ENCODE measurements at places on chromosomes 6 and 20.
A peak's percentile ranks its signal among the peaks of the same experiment; 100 is the strongest.

DNA sequence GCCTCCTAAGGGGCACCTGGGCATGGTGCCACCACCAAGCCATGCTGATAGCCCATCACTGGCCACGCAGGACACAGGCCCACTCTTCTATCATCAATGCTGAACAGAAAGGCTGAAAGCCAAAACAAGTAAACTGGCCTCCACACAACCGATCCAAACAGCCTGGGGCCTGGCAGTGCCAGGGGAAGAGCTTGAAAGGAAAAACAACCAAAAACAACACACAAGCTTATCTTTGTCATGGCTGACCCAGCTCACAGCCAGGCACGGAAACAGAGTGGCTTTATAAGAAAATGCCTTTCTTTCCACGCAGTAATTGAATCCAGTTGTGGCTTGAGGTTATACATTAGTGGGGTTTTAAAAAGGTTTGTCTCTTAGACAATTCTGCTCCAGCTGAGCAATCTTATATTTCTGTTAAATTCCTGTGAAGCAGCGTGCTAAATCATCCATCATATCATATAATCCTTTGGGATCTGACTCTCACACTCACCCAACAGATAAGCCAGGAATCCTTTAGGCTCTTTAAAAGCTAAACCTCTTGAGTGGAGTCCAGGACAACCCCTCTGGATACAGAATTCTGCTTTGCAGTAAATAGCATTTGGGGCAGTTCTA is 65.4 kb upstream of the SLC22A16 start:
- DNase-seq = no peak

GRCh38 chr20:5222919-5223634 is 93.7 kb downstream of the PROKR2 start:
- DNase-seq = peak; percentile 34

DNA sequence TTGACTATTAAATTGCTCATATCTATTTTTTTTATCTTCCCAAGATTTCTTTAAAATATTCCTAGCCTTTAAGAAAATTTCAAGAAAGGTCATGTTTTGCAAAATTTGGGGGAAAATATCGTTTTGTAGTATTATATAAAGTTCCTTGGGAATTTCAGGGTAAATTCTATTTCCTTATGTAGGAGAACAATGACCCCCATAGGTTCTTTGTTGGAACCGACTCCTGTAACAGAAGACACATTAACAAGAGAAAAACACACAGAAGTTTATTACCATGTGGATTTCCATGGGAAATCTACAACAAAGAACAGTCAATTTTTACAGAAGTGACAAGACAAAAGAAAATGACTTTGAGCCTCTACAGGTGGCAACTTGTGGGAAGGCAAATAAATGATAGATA is 68.1 kb downstream of the ADGB start:
- no peak for DNase-seq

DNA sequence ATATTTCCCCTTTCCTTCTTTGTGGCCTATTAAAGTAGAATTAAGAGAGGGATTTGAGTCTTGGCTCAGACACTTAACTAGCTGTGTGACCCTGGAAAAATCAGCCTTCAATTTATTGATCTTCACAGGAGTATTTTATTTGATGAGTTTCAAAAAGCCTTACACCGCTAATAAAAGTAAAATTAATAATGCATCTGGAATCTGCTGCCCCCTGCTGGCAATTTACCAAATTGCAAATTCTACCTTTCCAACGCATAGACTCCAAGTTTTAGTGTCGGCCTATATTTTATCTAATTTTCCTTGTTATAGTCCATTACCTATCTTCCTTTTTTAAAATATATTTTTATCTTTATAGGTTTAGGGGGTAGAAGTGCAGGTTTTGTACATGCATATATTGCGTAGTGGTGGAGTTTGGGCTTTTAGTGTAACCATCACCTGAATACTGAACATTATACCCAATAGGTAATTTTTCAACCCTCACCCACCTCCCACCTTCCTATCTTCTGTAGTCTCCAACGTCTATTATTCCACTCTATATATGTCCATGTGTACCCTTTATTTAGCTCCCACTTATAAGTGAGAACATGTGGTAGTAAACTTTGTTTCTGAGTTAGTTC is 46.3 kb downstream of the GOPC start:
- peak; percentile 21 for DNase-seq

GRCh38 chr6:135161411-135162395 is 19.4 kb upstream of the MYB start:
- DNase-seq = peak; percentile 42

DNA sequence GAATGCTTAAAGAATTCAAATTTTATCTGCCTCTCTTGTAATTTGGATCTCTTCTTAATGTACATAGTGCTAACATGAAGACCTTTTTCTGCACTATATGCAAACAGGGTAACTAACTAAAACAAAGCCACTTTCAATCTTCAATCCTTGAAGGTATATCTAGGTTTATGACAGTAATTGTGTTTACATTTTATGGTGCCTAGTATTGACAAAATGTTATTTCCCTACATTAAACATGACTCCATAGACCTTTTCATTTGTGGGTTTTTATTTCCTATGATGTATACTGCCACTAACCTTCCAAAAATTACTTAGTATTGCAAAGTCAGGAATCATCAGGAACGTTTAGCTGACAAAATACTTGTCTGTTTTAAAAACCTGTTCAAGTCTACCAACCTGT is 95.9 kb downstream of the B3GAT2 start:
- no peak for DNase-seq

DNA sequence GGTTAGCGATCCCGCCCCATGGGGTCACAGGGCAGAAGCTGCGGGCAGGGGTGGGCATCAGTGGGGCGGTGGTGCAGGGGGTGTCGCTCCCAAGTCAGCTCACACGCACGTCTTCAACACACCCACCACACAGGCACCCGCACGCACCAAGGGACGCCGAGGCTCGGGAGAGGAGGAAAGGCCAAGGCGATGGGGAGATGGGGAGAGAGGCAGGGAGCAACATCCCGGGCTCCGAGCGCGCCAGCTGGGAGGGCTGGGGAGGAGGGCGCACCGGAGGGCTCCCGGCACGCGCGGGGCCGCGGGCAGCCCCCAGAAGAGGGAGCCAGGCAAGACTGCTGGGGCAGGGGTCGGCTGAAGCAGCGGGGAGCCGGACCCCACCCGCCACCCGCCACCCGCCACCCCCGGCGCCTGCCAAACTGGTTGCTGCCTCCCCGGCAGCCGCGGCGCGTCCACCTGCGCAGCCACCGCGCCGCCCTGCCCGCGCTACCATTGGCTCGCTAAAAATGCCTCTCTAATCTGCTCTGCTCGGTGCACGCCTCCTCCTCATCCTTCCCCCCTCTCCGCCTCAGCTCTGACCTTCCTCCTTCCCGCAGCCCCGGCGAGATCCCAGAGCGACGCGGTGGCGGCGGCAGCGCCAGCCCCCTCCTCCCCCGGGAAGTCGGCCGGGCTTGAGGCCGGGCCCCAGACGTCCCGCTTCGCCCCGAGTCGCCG is at the start of gene PACSIN1:
Gene PACSIN1, plus strand, starts transcription at position 546 of the 711 bp plus-strand sequence. CDS start 60,230 bp downstream, outside the sequence.
- no peak for DNase-seq

DNA sequence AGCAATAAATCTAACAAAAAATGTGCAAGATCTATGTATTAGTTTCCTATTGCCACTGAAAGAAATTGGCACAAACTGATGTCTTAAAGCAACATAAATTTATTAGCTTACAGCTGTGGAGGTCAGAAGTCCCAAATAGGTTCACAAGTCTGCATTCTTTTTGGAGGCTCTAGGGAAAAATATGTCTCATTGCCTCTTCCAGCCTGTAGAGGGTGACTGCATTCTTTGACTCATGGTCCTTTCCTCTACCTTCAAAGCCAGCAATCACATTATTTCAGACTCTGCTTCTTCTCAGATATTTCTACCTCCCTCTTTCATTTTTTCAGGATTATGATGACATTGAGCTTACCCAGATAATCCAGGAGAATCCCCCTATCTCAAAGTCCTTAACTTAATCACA is 1531.1 kb downstream of the KHDRBS2 start:
- no peak for DNase-seq

- no peak for DNase-seq
Measured at GRCh38 chr6:125792680-125793079, 1.9 kb downstream of the NCOA7 start.

- no peak for DNase-seq
Measured at GRCh38 chr20:32510120-32510600, 75.0 kb downstream of the NOL4L start.

DNA sequence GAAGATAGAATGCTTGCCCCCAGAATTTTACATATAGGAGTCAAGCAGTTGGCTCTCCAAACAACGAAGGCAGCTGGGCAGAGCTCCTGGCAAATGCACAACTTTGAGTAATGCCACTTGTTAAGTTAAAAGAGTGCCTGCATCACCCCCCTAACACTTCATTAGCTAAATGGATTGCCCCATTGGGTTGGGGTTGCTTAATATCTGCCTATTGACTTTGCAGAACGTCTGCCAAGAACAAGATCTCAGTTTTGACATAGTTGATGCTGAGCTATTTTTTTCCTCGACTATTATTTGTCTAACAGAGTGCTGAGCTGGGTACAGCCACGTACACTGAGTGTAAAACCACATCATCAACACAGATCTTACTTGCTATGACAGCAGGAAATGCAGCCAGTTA is 12.1 kb downstream of the ANKRD60 start:
- no peak for DNase-seq

DNA sequence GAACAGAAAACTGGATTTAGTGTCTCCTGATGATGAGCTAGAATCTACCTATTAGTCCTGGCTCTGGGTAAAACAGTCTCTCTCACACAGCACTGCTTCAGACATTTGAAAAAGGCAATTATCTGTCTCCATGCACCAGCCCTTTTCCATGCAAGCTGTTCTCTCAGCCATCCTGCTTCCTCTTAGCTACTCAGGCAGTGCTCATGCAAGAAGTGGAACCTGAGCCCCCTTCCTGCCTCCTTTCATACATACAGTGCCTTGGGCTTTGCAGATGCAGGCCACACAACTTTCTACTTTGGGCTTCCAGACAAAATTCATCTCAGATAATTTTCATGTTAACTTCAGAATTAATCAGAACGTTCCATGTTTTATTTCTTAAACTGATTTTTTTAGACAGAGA is 151.3 kb downstream of the RALGAPA2 start:
- DNase-seq = no peak

DNA sequence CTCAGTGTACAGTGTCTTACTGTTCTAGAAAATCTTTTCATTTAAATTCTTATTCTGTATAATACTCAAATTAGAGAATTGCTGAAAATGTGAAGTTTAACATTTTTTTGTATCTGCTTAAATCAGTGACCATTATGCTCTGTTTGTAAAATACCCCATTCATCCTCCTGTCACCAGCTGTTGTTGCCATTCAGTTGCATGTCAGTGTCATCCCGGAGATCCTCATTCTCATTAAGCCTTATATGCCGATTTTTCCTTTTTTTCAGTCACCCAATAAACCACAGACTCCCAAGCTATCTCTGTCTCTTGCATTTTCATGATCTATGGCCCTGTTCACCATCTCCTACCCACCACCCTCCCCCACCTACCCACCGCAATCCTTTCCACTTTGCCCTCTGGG is 20.4 kb downstream of the GTF2H5 start:
- DNase-seq = no peak

GRCh38 chr6:16562498-16562897 is 198.8 kb downstream of the ATXN1 start:
- no peak for DNase-seq

GRCh38 chr6:39918831-39919230 is 15.4 kb downstream of the MOCS1 start:
- no peak for DNase-seq

DNA sequence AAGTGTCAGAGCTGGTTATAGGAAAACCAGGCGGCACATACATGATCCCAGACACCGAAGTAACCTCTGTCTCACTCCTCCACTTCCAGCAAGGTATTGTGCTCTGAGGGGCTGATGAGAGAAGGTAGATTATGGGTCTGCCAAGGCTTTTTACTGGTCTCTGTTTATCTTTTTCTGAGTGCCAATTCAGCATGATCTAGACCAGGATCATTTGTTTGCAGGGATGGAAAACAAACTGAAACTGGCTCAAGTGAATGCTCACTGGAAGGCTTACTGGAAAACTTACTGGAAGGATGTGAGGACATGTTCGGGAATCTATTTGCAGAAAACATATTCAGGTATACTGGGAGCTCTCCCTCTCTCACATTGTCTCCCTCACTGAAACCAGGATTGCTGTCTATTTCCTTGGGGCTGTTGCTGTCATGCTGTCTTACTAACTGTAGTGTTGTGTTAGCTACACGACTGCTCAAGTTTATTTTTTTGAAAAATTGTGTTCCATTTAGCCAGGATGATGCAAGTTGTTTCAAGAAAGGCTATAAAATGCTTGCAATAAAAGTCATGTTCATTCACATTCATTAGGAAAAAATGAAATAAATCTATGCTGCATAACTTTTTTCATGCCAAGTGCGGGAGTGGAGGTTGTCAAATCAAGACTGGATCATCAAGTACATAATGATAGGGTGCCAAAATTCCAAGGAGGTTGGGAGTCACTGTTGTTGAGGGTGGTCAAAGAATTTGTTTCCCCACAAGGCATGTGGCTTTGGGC is 37.0 kb downstream of the KLHL31 start:
- no peak for DNase-seq

- DNase-seq = no peak
Measured at GRCh38 chr20:38970302-38970701, 8.2 kb downstream of the DHX35 start.

DNA sequence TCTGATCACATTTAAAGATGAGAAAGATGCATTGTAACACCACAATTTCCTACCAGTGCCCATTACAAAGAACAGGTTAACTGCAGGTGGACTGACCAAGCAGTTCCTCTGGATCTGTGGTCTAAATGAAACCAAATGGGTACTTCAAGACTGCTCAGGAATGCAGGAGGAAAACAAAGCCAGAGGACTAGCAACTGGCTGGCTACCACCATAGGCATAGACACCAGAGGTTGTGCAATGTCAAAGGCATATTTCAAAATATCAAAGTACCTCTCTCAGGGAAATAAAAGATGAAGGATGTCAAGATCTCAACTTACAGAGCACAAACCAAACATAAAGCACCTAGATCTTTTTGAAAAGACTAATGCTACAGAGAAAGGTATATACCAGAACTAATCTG is 65.5 kb downstream of the GMDS start:
- no peak for DNase-seq

All from T-helper 2 cell treated with Interferon-gamma antibody and Interleukin-4, amounts not matched to agents 5 μg/mL and 100 μg/mL, for 36 hours (primary cell).